Amniotic stem cell (primary cell): ENCODE measurements at places on chromosomes 6 and 20.

DNA sequence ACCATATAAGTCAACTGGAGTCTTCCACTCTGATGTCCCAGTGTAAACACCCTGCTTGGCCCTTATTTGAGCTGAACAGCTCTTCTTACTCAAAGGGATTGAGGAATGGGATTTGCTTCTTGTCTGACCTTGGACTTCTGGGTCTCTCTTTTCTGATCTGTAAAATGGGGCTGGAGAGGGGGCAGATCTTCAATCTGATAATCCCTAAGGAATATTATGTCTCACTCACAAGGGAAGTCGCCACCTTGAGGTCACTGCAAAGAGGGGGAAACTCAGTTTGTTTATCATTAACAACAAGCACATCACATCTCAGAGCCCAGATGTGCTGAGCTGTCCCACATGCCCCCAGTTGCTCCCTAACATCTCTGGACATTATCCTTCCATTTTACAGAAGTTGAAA is 15.1 kb downstream of the KCNS1 start:
- DNase-seq = no peak

DNA sequence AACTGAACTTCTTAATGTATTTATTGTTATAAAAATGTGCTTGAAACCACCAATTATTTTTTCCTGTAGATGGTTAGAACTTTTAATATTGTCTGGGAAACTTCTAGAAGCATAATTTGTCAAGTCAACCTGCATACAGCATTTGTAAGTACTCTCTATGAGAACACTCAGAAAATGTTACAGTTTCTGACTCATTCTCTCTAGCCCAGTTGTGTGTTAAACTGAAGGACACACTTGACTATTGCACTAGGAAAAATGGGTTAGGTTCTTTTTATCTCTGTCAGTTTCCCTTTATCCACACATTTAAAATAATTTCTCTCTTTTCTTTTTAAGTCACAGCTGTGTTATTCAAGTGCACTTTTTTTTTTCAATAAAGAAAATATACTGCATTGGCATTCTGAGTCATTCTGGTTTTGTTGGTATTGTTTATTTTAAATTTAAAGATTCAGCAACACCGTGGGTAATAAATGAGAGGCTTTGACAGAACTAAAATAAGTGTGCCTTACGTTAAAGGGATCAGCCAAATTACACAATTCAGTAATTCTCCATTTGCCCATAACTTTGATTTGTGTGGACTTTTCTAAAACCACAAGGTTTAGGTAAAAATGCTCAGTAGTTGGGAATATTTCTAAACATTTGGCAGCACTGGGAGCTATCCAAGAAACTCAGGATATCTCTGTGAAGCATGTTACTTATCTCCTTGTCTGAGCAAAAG is 50.7 kb downstream of the OPN5 start:
- no peak for DNase-seq

DNA sequence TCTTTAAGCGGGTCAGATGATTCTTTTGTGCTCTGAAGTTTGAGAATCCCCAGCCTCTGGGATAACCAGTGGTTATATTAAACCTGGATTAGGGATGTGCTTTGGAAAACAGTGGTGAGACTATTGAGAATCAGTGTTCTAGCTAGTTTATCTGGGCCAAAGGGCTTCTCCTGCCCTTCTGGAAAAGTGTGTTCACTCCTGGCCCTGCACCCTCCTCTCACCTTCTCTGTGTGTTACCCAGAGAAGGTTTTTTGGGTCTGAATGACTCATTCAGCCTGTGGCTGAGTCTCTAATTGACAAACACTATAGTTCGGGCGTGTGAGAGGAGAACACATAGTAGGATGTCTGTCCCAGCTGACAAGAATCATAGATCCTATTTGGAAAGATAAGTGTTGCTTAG is 66.7 kb downstream of the LRRC1 start:
- DNase-seq = no peak

DNA sequence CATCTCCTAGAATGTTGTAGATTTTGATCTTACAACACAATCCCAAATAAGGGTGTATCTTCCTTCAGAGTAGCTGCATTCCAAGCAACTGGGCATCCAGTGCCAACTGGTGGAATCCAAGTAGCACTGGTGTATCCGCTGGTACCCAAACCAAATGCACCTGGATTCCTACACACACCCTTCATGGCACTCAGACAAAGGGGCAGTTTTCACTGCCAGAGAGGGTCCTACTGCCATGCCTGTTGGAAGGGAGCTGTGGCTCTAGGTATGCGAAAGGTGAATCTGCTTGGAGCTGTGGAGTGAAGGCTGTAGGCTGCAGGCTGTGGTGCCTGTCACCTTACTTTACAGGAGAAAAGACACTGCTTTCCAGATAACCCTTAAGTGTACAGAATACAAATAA is 17.0 kb upstream of the CLDN20 start:
- no peak for DNase-seq

DNA sequence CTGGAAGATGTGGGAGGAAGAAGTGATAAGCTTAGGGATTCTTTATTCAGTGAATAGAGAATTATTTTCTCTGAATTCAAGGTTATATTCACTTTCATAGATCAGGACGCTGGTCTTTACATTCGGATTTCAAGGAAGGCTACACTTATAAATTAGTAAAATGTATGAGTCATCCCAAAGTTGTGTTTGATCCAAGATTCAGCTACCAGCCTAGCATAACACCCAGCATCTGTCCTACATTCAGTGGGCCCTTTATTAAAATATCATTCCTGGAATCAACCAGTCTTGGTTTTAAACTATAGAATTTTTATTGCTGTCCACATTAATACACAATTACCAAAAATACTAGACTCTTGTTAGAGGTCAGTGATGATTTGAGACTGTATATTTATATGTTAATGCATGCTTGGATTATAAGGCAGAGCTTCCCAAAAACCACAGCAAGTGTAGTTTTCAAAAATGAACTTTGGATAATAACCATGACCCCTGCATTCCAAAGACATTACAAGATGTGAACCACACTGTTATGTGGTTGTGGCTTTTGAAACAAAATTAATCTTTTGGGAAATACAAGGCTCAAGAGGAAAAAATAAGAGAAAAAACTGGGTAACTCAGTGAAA is 210.7 kb upstream of the CNR1 start:
- DNase-seq = no peak

DNA sequence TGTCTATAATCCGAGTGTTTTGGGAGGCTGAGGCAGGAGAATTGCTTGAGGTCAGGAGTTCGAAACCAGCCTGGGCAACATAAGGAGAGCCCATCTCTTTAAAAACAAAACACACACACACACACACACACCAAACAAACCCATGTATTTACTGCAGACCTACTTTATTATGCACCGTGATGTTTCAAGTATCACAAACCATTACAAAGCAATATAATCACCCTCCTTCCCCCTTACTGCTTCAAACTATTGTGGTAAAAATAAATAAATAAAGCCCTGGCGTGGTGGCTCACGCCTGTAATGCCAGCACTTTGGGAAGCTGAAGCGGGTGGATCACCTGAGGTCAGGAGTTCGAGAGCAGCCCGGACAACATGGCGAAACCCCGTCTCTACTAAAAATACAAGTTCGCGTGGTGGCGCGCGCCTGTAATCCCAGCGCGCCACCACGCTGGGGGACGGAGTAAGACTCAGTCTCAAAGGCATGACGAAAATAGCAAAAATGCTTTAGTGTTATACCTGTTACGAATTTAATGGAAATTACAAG is 1.5 kb downstream of the TBCC start:
- DNase-seq = no peak

GRCh38 chr20:3273371-3273770 is 34.4 kb upstream of the SLC4A11 start:
- DNase-seq = no peak

DNA sequence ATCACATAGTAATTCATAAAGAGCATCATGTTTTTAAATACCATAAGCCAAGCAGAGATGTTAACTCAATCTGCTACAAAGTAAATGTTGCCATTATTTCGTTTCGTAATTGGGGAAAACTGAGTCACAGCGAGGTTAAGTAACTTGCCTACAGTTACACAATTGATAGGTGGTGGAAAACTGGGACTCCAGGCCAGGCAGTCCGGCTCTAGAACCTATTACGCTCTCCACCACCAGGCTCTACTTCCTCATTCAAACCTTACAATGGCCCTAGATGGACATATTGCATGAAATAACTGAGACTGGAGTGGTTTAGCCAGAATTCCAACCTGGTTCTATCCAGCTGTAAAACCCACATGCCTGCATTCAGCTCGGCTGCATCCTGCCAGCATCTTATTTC is 58.2 kb downstream of the LINC00237 start:
- no peak for DNase-seq

DNA sequence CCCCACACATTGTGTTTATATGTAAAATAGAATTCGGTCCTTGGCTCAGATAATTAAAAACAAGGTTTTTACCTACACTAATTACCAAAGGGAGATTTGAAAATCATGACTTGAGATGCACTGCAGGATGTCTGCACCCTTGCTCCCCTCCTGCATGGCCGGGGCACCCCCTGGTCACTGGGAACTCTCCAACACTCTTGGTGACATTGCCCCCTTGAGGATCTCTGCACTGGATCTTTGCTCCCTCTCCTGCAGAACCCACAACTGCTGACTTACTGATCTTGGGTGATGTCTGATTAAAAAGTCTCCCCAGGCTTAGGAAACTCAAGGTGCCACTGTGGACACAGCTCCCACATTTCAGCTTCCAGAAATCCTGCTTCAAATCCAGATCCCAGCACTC is 17.1 kb upstream of the CSNK2A1 start:
- DNase-seq = no peak

GRCh38 chr6:16762550-16763477 is 1.6 kb upstream of the ATXN1 start:
- peak; percentile 72 for DNase-seq

- DNase-seq = no peak
Measured at GRCh38 chr20:48820649-48820973, 7.2 kb downstream of the PREX1 start.

GRCh38 chr6:117143647-117144046 is 121.7 kb upstream of the VGLL2 start:
- DNase-seq = no peak

DNA sequence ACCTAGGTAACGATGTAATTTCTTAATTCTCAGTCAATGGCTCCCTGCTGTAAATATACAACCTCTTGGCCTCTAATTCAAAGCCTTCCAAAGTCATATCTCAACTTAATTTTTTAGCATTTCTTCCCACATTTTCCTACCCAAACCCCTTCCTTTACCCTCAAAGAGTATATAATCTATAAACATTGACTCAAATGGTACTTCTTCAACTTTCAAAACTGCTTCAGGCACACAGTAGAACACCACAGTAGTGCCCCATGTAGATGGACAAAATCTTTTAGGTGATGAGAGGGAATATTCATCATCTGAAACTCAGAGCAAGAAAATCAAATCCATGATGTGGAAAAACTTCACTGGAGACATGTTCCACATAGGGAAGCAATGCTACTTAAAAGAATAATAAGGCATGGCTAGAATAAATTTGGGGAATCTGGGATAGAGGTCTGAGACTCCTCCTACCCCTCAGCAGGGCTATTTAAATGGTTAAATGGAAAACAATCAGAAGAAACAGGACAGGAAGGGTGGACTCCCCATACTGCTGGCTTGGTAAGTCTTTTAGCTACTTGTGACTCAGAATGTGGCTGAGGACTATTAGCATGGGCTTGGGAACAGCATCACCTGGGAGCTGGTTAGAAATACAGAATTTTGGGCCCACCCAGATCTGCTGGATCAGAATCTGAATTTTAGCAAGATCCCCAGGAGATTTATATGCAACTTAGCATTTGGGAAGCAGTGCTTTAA is 6.4 kb downstream of the SLC22A2 start:
- DNase-seq = no peak

DNA sequence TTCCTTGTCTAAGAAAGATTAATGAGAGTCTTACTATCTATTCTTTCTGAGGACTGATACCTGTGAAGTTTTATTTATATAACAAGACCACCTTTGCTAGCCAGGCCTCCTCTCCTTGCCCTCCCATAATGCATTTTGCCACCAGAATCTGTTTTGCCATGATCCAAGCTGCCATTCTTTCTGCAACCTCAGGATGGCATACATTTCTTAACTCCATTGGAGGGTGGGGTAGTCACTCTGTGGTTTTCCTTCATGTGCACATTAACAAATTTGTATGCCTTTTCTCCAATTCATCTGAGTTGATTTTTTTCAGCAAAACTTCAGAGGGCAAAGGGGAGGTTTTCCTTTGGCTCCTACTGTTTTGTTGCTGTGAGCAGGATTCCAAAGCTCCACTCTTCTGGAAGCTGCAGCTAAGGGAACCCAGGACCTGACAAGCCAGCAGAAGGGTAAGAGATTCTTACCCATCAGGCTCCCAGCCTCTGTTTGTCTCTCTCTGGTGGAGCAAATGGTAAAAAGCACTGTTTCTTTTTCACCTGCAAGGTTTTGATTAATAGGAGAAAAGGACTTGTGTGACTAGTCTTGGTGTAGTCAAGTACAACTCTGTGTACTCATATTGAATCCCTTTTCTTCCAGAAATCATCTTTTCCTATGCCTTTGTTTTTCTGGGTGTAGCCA is 26.2 kb upstream of the ENPP4 start:
- no peak for DNase-seq

DNA sequence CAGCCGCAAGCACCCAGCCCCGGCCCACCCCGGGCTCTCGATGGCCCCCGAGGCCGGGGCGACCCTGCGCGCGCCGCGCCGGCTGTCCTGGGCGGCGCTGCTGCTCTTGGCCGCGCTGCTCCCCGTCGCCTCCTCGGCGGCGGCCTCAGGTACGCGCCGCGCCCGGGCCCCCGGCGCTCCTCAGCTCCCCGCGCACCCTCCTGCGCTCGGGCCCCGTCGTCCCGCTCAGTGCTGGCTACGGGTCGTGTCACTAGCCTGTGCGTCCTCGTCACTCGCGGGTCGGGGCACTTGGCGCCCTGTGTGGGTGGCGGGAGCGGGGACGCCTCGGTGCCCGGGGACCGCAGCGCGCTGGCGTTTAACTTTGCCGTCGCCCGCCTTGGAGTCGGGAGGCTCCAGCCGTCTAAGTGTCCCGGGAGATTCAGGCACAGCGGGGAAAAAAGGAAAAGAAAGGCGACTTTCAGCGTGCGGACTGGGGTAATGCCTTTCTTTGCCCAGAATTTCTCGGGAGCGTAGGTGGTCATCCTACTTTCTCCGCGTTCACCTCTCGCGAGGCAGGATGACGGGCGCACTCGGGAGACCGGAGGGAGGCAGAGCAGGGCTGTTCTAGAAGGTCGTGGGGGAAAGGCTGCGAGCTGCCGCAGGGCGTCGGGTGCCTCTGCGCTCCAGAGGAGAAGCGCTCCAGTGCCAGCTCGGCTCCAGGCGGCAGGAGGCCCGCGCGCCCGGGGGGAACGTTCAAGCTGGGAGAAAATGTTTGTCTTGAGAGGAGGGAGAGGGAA is 545 bp downstream of the FNDC1 start:
- DNase-seq = no peak

DNA sequence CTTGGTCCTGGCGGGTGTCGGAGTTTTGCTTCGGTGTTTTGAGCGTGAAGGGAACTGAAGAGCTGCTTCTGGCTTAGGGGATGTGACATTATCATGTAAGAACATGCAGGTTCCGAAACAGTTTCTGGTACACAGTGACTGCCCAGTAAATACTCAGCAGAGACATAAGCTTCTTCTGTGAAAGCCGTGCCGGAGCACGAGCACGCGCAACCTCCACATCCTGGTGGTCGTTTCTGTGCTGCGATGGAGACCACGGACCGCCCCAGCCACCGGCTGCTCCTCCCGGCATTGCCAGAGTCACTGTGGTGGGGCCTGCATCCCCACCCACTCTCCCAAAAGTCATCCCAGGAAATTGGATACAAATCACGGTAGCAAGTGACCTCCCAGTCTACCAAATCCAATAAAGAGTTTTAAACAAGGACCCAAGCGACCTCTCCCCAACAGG is 18.7 kb downstream of the KIF25 start:
- no peak for DNase-seq
